ENCODE measurements at places on chromosomes 11 and 22.

DNA sequence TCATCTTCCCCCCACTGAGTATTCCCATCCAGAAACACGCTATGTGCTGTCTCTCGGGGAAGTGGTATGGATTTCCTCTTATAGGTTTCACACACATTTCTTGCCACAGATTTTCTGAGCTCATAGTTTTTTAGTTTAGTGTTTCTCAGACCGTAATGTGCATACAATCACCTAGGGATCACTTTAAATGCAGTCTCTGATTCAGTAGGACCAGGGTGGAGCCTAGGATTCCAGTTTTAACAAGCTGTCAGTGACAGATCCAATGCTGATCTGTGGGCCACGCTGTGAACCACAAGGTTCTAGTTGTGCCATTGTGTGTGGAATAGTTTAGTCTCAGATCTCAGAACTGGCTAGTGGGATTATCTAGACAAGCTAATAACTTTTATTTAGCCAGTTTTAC is 23.7 kb upstream of the CXCR5 start:
- DNase-seq, result no peak

- DNase-seq, result no peak
These were observed 1336.9 kb downstream of the BRD1 start for GRCh38 chr22:48490500-48491411.

DNA sequence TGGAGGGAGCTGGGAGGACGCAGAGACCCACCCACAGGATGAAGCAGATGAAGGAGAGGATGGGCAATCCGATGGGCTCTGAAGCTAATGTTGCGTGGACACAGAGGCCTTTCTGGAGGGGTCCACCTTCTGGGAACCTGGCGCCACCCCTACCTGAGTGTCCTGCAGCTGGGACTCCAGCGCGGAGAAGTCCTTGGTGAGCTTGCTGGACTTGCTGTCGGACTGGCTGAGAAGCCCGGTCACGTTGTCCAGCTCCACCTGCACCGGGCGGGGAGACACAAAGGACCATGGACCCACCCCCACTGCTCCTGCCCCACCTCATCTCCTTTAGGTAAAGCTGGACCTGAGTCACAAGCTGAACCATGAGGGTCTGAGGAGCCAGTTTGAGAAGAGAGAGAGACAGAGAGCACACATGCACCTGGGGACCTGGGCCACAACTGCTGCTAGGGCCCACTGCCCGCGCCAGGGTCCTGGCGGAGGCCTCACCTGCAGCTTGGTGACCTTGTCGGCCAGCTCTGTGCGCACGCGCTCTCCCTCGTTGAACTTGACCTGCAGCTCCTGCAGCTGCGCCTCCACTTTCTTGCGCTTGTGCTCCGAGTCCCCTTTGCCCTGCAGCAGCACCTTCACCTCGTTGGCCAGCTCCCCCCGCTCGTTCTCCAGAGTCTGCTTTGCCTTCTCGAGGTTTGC is 40.8 kb downstream of the APOL1 start:
- DNase-seq, result no peak

DNA sequence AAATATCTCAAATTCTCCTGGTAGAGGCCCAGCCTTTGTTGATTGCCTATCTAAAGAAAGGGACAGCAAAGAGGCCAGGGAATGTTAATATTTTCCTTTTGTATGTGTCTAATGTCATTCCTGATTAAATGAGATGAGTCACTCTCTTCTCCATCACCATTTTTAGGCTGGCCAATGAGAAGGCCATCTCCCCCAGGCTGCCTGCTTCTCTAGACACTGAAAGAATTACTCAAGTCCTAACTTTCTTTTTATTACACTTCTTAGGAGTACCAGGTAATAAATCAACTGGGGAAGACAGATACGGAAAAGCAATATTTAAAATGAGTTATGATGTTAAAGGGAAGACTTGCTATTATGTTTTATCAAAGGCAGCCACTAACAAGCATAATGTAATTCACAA is 259.2 kb upstream of the SORL1-AS1 start:
- DNase-seq, result no peak

- DNase-seq, result no peak
These were observed 25.5 kb upstream of the SHISAL1 start for GRCh38 chr22:44338177-44338810.

GRCh38 chr11:134393638-134394037 is 18.4 kb downstream of the B3GAT1 start:
- no peak for DNase-seq

GRCh38 chr22:46735747-46736608 is 2.1 kb downstream of the CERK start:
- DNase-seq, result no peak

GRCh38 chr11:83031127-83031526 is 40.6 kb downstream of the RAB30 start:
- DNase-seq, result no peak
